GM12864 (cell line): ENCODE measurements at places on chromosomes 5 and 9.

GRCh38 chr5:56012281-56012963 lies 17.7 kb upstream of the IL6ST start:
- no peak for DNase-seq

DNA sequence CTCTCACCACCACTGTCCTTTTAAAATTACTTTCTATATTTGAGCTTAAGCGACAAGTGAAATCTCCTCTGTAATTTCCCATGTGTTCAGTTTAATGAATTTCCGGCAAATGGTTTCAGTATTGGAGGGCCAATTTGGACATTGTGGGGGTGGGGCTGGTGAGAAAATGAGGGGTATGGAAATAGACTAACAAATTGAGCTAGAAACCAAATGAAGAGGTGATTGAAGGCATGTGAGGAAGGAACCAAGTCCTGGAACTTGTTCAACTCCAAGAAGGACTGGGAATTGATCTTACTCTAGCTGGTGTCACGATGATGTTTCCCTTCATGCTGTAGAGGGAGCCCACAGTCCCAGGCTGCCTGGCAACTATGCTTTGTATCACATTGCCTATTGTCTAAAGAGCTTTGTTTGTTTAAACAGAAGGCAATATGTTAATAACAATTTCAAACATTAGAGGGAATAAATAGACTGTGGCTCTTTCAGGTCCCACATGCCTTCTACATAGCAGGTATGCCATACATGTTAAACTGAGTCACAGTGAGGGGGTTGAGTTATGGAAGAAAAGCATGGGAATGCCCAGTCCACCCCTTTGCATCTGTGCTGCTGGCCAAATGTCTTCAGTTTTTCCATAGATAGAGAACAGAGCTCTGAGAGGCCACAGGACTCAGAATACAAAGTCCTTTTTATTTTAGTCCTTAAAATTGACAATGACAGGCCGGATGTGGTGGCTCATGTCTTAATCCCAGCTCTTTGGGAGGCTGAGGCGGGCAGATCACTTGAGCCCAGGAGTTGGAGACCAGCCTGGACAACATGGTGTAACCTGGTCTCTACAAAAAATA lies 25.0 kb upstream of the MATR3 start:
- no peak for DNase-seq

DNA sequence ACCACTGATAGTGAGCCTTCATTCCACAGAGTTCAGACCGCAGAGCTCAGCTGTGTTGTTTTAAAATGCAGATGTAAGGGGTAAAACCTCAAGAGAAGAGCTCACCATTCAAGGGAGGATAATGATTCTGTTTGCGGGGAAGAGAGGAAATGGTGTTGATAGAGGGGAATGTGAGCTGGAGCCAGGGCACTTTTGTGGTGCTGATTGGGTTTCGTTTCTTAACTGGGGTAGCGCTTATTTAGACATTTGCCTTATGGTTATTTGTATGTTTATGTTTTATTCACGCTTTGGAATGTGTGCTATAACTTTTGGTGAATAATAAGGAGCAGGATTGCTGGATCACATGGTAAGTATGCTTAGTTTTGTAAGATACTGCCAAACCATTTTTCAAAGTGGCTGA lies 42.5 kb downstream of the STXBP1 start:
- no peak for DNase-seq

DNA sequence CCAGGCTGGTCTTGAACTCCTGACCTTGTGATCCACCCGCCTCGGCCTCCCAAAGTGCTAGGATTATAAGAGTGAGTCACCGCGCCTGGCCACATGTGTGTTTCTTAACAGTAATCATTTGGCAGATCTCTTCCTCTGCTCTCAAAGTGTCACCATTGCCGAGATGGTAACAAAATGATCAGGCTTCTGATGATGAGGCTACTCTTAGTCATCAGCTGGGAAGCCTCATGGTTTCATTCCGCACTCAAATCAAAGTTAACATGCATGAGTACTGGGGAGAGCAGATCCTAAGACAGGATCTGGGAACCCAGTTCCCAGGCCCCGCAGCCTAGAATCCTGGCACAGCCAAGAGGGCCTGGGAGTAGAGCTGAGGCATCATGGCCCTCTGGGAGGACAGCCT lies 27.4 kb downstream of the BARHL1 start:
- DNase-seq, result no peak

- DNase-seq, result no peak
Measured at GRCh38 chr9:125317704-125318103, 56.1 kb downstream of the GAPVD1 start.

DNA sequence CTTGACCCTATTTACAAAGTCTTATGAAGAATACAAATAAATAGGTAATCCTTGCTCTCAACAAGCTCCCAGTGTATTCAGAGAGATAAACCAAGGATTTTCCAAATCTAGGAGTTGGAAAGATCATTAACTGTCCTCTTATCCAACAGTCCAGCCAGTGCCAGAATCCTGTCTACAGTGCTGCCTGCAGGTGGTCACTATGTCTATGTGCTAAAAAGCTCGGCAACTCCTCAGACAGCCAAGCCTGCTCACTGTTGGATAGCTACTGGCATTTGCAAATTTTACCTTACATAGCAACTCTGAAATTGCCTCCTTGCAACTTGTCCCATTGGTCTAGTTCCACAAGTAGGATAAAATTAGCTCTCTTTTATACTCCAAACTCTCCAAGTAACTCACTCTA lies 187.4 kb downstream of the DCP2 start:
- no peak for DNase-seq

DNA sequence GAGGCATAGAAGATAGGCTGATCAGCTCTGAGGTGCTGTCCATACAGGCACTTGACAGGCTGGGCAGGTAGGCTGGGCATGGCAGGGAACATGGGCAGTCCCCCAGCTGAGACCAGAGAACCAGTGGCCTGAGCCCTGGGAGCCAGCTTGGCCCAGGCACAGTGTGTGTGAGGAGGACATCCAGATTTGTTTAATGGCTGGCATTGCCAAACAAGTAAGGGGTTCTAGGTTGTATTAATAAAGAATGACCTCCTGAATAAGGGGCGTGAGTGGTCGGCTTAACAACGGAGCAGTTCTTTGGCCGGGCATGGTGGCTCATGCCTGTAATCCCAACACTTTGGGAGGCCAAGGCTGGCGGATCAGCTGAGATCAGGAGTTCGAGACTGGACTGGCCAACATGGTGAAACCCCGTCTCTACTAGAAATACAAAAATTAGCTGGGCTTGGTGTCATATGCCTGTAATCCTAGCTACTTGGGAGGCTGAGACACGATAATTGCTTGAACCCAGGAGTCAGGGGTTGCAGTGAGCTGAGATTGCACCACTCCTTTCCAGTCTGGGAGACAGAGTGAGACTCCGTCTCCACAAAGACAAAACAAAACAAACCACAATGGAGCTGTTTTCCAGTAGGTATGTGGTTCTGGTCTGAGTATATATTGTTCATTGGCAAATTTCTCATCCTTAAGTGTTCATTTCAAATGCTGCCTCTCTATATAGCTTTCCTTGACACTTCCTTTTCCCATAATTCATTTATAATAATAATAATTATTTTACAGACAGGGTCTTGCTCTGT lies 56.2 kb downstream of the ANGPTL2 start:
- no peak for DNase-seq

GRCh38 chr5:16773991-16774390 lies 157.2 kb upstream of the RETREG1 start:
- DNase-seq, result no peak

GRCh38 chr5:54421976-54422375 lies 33.5 kb upstream of the HSPB3 start:
- no peak for DNase-seq

GRCh38 chr9:114080773-114081440 lies 2.8 kb upstream of the AMBP start:
- no peak for DNase-seq

DNA sequence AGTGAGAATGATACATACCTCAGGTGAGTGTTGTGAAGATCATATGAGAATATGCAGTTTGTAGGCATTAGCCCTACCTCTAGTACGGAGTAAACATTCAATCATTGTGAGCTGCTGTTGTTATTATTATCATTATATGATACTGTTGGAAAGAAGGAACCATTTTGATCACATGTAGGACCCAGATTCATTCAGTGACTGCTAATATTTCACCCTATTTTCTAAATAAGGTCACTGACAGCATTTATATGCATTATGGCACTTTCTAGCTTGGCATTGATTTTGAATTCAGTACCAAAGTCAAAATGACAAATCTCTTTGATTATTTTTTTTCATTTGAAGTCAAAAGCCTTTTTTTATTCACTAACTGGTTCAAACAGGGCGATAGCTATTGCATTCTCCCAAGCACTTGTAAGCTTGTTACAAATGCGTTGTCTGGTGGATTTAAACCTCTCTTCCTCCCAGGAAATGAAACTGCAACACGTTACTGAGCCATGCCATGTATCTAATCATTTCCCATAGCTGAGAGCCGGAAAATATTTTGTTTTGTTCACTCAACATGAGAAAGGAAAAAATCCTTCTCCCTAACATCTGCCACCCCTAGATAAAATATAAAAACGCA lies 320.8 kb upstream of the SGCD start:
- no peak for DNase-seq

- DNase-seq, result no peak
Measured at GRCh38 chr5:178309271-178310013, 76.8 kb upstream of the PHYKPL start.
